ENCODE measurements at places on chromosomes 16 and 17. TPM values are rescaled to one million over a fixed set of nuclear protein-coding genes. Genes with fewer than 3 reads are reported as not detected.

FOXO3B gene
- total RNA-seq: 9.6 TPM

CBFA2T3 gene
- 2.5 TPM for total RNA-seq

KANSL1 gene
- total RNA-seq: 119 TPM

TP53TG3F gene
- total RNA-seq: not detected

HAS3 gene
- total RNA-seq: 8.1 TPM

Measured in temporal lobe (tissue), 4 donors.